ENCODE measurements at places on chromosomes 6 and 20.

GRCh38 chr6:89066940-89067646 lies 13.5 kb upstream of the PNRC1 start:
- DNase-seq, result peak; percentile 49

DNA sequence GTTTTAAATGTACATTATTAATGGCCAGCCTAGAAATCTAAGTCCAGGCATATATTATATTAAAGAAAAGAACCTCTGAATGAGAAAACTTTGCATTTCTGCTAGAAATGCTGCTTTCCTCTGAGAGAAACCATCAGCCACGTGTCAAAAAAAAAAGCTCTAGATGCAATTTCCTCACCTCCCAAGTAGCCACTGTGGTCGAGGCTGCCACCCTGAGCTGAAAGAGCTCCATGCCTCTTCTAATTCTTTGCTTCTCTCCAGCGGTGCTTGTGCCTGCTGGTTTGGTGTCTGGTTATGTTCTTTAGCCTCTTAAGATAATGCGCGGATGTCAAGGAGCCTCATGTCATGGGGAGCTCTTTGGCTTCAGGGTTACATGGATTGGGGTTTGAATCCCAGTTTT lies 316.0 kb downstream of the TFAP2C start:
- DNase-seq, result no peak

GRCh38 chr20:58868795-58869194 lies 16.3 kb downstream of the GNAS start:
- DNase-seq, result no peak

GRCh38 chr6:30657454-30657853 lies 10.5 kb downstream of the C6orf136 start:
- no peak for DNase-seq

DNA sequence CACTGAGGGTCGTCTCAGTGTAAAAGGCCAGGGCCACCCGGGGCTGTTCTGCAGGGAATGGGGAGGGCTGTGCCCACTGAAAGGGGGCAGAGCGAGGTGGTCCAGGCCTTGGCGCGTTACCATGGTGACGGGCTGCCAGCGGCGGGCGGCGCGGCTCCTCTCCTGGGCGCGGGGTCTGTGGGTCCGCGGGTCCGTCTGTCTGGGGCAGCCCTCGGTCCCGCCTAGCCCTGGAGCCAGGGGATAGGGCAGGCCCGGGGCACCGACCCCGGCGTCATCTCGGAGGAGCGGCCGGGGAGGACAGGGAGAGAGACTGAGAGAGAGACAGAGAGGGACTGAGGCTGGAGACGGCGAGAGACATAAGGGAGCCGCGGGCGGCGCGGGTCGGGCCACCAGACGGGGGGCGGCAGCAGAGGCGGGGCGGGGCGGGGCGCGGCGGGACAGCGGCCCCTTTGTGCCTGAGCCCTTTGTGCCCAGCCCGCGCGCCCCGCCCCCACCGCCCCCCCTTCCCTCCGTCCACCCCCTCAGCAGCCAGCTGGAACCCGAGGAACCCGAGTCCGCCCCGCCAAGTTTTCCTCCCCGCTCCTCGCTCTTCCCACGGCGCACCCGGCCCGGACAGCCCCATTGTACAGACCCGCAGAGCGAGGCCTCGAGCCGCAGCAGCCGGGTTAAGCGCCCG lies at the start of gene KIAA1755:
TSS of gene KIAA1755 (minus strand) at position 358 of the 676 bp plus-strand sequence. CDS start at position 123, 235 bp downstream.
- no peak for DNase-seq

Measured in AML-193 (cell line).